ENCODE measurements at places on chromosomes 6 and 20.

- peak; percentile 20 for DNase-seq
These were observed 71.5 kb upstream of the B3GAT2 start for GRCh38 chr6:71028236-71028876.

DNA sequence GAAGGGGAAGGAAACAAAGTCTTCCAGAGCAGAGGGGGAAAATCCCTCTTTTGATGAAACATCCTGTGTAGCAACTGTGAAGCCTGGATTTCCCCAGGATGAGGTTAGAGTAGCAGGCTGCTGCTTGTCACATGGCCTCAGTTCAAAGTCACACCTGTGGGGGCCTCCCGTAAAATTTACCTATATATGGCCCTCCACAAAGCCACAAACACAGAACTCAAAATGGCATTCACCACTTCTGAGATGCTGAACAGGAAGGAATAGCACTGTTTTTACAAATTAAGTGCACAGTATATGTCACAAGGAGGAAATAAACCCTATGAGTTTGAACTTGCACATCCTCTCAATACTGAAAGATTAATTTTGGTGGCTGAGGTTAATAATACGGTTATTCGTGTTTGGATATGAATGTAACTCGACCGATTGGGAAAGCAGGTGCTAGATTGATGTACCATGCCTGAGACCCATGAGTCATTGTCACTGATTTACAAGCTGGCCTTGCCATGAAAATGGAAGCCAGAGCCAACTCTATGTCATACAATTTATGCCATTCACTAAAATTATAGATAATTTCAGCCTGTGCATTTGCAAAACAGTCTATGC, 70.6 kb downstream of the SGK1 start:
- DNase-seq = no peak

DNA sequence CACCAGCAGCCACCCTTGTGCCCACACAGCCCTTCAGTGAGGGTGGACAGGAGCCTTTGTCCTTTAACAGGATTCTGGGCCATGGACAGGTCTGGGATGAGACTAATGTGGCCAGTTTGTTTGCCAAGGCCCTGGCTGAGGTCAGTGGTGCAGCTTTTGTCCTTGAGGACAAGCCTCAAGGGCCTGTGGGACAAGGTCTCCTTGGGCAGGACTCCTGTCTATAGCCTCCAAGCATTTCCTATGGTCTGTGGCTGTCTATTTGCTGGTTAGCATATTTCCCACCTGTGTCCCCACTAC, 44.1 kb downstream of the SUN5 start:
- DNase-seq = no peak

- no peak for DNase-seq
These were observed 148.1 kb downstream of the ZDHHC14 start for GRCh38 chr6:157528931-157529653.

GRCh38 chr20:42123981-42124473, 505.9 kb upstream of the CHD6 start:
- no peak for DNase-seq

GRCh38 chr6:32189742-32190053, 304 bp downstream of the PBX2 start:
- DNase-seq = no peak

- DNase-seq = peak; percentile 33
These were observed 96.8 kb downstream of the ARMC2 start for GRCh38 chr6:108944707-108945680.

GRCh38 chr6:63458480-63459115, 113.7 kb upstream of the LOC128125822 start:
- DNase-seq = no peak

Data from smooth muscle cell of the brain vasculature (primary cell).